ACHN (cell line): ENCODE measurements at places on chromosomes 11 and 22.
A peak's percentile ranks its signal among the peaks of the same experiment; 100 is the strongest.

GRCh38 chr22:49263101-49263500, 564.6 kb downstream of the BRD1 start:
- no peak for DNase-seq

DNA sequence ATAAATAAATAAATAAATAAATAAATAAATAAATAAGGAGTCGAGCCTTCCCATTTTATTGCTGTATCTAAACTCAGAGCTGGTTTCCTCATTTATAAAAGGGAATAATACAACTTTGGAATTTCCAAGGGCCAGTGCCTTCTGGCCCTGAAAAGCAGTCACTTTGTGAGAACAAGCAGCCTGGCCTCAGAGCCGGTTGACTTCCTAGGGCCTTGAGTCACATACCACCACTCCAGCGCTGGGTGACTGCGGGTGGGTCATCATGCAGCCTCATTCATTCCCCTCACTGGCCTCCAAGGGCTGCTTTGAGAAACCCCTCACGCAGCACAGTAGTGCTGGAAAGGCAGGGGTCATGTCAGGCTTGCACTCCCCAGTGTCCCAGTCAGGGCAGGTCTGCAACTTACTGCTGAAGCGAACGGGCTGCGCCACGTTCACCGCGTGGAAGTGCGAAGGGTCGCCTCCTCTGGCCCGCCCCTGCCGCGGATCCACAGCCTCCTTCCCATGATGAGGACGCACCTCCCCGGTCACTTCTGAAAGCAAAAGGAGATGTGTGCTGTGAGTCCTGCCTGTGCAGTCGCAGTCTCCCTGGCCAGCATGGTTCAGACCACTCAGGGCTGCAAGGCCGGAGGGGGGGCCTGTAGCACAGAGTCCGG, 54.4 kb downstream of the DGCR2 start:
- no peak for DNase-seq

GRCh38 chr11:125091247-125091876, 20.1 kb downstream of the TMEM218 start:
- peak; percentile 43 for DNase-seq

- no peak for DNase-seq
Observed at GRCh38 chr22:37981282-37982011, 2.9 kb downstream of the SOX10 start.

GRCh38 chr22:29316141-29316828, 788 bp upstream of the RASL10A start:
- DNase-seq: no peak
